Stomach (tissue), 19 donors: ENCODE measurements at places on chromosomes 11 and 22. TPM values are rescaled to one million over a fixed set of nuclear protein-coding genes. Genes with fewer than 3 reads are reported as not detected.
A peak's percentile ranks its signal among the peaks of the same experiment; 100 is the strongest.

GRCh38 chr11:19803506-19803998 lies 90.9 kb downstream of the NAV2 start:
- DNase-seq, result peak; percentile 92

- no peak for DNase-seq
Measured at GRCh38 chr11:116776522-116776984, 3.8 kb upstream of the BUD13 start.

DNA sequence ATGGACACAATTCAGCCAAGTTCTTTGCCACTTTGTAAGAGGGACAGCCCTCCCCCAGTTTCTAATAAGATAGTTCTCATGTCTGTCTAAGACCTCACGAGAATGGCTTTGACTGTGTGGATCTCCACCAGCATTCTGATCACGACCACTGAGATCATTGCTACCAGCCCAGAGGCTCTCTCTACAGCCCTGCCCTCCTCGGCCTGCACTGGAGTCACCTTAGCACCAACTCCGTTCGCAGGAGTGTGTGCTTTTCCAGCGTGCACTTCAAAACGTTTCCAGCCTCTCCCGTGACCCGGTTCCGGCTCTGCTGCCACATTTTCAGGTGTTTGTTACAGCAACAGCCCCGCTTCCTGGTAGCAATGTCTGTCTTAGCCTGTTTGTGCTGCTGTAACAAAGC lies 26.2 kb downstream of the TSPAN32 start:
- no peak for DNase-seq

DNA sequence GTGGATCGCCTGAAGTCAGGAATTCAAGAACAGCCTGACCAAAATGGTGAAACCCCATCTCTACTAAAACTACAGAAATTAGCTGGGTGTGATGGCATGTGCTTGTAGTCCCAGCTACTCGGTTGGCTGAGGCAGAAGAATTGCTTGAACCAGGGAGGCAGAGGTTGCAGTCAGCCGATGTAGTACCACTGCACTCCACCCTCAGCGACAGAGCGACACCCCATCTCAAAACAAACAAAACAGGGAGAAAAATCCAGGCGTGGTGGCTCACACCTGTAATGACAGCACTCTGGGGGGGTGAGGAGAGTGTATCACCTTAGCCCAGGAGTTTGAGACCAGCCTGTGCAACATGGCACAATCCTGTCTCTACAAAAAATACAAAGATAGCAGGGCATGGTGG lies 802.3 kb upstream of the ARHGAP42 start:
- no peak for DNase-seq

DNA sequence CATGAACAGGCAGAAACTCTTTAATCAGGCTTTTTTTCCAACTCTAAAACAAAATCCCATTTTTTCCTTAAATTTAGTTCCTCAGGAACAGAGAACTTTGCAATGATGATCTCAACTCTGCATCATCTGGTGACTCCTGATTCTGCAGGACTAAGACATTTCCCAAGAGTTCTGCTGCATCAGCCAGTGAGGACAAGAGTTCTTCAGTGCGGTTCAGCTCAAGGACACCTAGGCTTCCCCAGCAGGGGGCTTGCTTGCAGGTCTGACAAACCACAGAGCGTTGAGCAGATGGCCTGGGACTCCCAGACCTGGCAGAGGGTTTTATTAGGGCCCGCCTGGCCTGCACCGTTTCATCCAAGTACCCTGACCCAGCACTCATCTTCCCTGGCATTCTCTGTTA lies 6.4 kb downstream of the CDCA5 start:
- DNase-seq, result no peak

- DNase-seq, result no peak
Measured at GRCh38 chr11:68012044-68012842, 2.1 kb downstream of the ALDH3B1 start.

Gene ME3
- 55.0 TPM for total RNA-seq

Gene OR52A5
- total RNA-seq, result 0.18 TPM

Gene IL10RA
- total RNA-seq, result 26.9 TPM

Gene MB
- total RNA-seq, result not detected

Gene VSTM5
- 1.7 TPM for total RNA-seq

Gene KCNJ5
- total RNA-seq, result not detected
